ENCODE measurements at places on chromosomes 16 and 17.

DNA sequence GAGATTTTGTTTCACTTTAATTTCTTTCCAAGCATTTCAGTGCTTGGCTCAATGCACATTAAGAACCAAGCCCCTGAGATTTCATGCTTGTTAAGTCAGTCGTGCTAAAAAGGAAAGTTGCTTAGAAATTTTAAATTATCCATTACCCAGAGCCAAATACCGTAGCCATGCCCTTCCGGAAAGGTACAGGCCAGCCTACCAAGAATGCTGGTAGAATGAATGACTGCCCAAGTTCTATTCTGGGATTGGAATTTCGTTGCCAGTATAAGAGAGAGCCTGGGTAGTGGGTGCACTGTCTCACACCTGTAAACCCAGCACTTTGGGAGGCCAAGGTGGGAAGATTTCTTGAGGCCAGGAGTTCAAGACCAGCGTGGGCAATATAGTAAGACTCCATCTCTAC is 194.0 kb downstream of the KATNIP start:
- no peak for DNase-seq

- DNase-seq, result no peak
Observed at GRCh38 chr17:3719265-3719664, 4.4 kb upstream of the HASPIN start.

GRCh38 chr16:57500578-57501111 is 14.4 kb upstream of the DOK4 start:
- DNase-seq, result no peak

- no peak for DNase-seq
Observed at GRCh38 chr16:18832613-18833012, 31.3 kb upstream of the ARL6IP1 start.

DNA sequence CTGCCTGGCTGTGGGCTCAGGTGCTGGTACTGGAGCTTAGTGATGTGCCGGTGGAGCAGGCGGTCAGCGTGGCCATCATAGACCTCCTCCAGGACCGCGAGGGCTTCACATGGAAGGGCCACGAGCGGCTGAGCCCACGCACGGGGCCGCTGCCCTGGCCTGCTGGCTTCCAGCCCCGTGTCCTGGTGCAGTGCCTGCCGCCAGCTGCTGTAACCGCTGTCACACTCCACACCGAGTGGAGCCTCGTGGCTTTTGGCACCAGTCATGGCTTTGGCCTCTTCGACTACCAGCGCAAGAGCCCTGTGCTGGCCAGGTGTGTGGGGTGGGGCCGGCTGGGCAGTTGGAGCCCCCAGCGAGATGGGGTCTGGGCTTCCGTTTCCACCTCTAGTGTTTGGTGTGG is 12.0 kb downstream of the LLGL1 start:
- no peak for DNase-seq

- DNase-seq, result no peak
Observed at GRCh38 chr16:27906883-27907282, 156.6 kb downstream of the GSG1L start.

DNA sequence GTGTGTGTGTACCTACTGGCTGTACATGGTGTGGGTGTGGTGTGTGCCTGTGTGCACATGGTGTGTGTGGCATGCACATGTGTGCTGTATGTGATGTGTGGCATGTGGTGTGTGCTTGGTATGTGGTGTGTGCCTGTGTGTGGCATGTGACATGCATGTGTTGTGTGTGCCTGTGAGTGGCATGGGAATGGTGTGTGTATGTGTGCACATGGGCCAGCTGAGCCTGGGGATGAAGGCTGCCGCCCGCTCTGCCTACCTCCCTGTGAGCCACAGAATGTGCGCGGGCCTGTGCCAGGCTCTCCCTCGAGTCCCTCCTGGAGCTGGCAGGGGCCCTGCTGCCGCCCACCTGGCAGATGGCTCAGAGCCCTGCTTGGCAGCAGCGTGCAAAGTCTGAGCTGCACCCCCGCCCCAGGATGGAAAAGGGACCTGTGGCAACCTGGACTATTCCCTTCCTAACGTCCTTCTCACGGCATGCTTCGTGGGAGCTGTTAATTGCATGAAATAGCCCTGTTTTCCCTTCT is 9.3 kb downstream of the PRSS27 start:
- DNase-seq, result no peak

DNA sequence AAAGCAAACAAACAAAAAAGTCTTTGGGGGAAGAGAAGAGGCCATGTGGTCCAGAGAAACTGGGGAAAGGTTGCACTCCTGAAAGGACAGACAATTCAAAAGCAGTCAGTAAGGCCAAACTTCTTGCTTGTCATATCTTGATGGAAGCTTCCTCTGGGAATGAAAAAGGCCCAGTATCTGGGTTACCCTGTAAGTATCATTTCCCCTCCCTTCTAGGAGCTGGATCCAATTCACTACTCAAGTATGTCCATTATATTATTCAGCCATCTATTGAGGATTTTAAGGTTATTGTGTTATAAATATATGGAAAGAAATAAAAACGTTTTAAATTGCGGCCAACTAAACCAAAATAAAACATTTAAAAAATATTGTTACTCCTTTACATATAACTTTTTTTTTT is 26.0 kb upstream of the MON1B start:
- no peak for DNase-seq

Data from fibroblast of skin of right quadriceps (primary cell).